ENCODE measurements at places on chromosomes 4 and X.

DNA sequence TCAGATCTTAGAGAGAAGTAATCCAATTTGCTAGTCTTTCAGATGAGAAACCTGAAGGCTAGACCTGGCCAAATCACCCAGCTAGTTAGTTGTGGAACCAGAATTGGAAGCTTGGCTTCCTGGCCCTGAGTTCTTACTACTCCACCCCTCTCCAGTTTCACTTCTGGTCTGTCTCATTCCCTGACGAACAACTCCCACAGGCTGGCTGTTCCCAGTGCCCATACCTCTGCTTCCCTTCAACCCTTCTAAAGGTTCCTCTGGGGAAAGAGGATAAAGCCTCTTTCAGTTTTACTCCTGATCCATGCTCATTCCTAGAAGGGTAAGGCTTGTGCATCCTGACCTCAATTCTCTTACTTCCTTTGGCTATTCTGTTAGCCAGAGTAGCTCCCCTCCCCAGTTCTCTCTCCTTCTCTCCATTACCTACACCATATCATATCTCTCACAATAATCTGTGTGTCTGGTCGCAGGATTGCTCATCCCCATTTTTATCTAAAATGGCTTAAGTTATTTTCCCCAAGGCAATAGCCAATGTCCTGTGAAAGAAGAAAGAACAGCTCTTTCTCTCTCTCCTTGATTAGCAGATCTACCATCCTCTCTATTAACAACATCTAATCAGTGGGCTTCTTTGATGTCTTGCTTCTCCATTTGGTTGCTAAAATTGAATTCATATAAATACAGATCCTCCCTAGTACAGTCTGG lies 155.0 kb upstream of the MAOA start:
- no peak for DNase-seq

- no peak for DNase-seq
Measured at GRCh38 chrX:51954592-51954991, 61.2 kb downstream of the MAGED1 start.

DNA sequence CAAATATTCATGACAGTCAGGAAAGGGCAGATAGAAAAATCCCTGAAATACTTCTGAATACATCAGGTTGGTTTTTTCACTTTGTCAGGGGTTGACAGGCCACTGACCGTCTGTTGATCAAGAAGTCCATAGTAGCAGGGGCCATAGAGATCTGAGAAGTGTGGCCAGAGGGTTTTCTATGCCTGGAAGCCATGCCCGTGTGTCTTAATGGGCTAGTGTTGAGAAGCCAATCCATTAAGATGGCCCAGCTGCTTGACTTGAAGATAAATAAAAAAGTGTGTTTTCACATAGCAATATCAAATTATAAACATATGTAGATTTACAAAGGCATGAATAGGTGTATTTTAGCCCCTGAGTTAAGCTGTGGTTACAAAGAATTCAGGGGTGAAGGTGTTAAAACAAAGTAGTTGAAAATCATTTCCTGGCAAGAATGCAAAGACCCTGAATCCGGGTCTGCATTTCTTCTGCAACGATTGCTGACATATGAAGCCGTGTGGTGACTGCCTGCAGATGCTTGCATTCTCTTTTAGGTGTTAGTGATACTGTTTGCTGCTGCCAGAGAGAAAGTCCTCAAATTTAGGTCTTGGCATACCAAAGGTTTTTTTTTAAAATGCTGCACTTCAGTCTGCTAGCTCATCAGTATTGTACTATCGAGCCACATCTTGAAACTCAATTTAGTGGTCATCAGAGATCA lies 9.3 kb upstream of the LIMCH1 start:
- no peak for DNase-seq

DNA sequence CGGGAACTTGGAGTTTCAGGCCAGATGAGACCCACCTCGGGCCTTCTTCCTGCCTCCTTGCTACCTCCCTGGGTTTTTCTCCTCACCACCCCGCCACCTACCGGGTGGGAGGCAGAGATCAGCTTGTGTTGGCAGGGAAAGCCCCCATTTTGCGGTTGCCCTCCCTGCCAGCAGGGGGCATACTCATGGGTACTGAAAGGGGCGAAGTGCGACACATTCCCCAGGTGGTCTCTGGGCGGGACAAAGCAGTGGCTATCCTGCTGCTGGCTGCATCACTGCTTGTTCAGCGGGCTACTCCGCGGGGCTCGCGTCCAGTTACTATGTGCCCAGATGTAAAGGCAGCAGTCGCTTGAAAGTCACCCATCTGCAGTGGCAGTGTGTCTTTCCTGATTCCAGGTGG lies 330.3 kb downstream of the PDHA2 start:
- DNase-seq: no peak

- DNase-seq: peak; percentile 17
Measured at GRCh38 chrX:75156531-75156945, 455 bp upstream of the ABCB7 start.

GRCh38 chrX:51215266-51215665 lies 117.4 kb upstream of the NUDT10 start:
- peak; percentile 1 for DNase-seq

- no peak for DNase-seq
Measured at GRCh38 chr4:28686618-28687017, 1826.0 kb downstream of the STIM2 start.

- DNase-seq: no peak
Measured at GRCh38 chr4:118921786-118922185, 33.1 kb downstream of the SYNPO2 start.

GRCh38 chr4:87895964-87896621 lies 63.3 kb downstream of the MEPE start:
- no peak for DNase-seq

- no peak for DNase-seq
Measured at GRCh38 chrX:97367125-97367524, 483.4 kb downstream of the RPA4 start.

- no peak for DNase-seq
Measured at GRCh38 chrX:2228536-2228935, 272.2 kb downstream of the DHRSX start.

DNA sequence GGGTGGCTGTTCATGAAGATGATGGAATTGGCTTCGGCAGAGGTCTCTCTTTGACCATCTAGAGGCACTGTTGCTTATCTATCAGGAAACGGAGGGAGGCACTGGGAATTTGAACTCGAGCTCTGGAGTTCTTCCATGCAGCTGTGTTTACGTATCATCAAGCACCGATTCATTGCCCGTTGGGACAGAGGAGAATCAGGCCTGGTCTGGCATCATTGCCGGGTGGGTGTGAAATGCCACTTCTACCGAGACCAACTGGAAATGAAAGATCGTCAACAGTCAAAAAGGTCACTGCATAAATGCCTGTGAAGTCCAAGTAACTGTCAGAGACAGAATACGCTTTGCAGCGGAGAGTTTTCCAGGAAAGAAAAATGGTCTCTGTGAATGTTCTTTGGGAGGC lies 166.9 kb downstream of the ASMT start:
- no peak for DNase-seq

DNA sequence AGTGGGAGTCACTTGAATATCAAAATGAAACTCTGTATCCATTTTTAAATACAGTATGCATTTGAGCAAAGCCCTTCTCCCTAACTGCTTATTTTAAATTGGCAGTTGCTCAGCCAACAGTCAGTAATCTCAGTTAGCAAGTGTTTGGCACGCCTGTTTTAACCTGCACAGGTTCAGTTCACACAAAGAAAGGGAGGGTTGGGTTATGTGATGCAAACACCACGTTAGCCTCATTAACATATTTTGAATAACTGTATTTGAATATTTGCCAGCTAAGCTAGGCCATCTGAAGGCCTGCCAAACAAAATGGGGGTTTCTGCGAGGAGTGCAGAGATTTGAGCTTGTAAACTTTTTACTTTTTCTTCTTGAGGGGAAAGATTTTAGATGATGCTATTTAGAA lies 19.8 kb downstream of the GAB1 start:
- no peak for DNase-seq

- DNase-seq: no peak
Measured at GRCh38 chr4:64598066-64598465, 188.8 kb upstream of the TECRL start.

- peak; percentile 89 for DNase-seq
Measured at GRCh38 chr4:158020734-158021346, 152.0 kb downstream of the GASK1B start.

DNA sequence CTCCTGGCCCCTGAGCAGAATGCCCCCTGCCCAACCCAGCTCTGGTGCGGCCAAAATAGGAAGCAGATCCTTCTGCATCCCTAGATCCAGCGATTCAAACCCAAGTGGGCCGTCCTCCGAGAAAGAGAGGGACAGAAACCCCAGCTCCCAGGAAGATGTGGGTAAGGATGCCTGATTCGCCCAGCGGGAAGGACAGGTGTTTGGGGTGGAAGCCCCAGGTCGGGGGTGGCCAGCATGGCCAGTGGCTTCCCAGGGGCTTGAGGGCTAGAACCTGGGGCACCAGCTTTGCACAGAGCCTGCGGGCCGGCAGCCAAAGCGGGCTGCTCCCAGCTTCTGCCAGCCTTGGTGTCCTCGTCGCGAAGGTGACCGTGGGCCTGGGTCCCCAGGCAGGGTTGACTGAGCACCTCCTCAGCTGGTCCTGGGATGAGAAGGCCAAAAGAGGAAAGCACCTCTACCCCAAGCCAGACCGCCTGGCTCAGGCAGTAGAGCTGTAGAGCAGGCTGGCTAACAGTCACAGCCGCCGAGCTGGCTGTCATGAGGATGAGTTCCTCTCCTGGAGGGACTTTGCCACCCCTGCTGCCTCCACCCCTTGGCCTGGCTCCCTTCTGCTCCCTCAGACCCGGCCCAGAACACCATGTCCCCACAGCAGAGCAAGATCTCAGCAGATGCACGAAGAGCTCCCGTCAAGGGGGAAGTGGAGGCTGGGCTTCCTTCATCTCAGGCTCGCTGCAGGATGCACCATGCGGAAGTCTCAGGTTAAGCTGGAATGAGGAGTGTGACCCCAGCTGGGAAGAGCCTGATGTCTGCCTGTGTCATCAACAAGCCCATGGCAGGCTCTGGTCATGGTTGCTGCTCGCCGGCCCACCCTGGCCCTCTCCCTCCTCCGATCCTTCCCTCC lies 59.9 kb downstream of the CPZ start:
- DNase-seq: no peak

DNA sequence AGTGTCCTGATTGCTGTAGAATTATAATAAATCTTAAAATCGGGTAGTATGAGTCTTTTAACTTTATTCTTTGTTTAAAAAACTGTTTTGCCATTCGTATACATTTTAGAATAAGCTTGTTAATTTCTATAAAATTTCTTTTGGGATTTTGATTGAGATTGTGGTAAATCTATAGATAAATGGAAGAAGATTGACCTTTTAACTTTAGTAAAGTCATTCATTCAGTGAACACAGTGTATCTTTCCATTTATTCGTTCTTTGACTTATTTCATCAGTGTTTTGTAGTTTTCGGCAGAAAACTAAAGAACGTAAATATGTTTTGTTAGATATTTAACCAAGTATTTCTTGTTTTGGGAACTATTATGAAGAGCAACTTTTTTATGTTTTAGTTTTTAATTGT lies 38.9 kb downstream of the DRD5 start:
- DNase-seq: no peak

DNA sequence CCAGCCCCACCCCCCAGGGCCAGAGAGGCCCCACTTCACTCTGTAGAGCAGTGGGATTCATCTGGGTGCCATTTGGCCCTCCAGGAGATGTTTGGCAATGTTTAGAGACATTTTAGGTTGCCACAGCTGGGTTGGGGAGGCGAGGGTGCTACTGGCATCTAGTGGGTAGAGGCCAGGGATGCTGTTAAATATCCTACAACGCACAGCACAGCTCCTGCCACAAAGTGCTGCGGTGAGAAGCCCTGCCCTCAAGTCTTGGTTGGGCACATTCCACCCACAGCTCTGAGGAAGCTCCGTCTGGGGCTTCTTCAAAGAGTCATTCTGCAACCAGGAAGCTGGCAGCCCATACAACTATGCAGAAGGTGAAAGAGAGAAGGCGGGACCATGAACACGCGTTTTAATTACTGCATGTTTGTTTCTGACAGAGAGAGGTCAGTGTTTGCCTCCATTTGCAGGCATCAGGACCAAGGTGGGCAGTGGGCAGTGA lies 48.1 kb upstream of the FAM9C start:
- no peak for DNase-seq

GRCh38 chrX:9503261-9503660 lies 38.4 kb downstream of the TBL1X start:
- DNase-seq: no peak

DNA sequence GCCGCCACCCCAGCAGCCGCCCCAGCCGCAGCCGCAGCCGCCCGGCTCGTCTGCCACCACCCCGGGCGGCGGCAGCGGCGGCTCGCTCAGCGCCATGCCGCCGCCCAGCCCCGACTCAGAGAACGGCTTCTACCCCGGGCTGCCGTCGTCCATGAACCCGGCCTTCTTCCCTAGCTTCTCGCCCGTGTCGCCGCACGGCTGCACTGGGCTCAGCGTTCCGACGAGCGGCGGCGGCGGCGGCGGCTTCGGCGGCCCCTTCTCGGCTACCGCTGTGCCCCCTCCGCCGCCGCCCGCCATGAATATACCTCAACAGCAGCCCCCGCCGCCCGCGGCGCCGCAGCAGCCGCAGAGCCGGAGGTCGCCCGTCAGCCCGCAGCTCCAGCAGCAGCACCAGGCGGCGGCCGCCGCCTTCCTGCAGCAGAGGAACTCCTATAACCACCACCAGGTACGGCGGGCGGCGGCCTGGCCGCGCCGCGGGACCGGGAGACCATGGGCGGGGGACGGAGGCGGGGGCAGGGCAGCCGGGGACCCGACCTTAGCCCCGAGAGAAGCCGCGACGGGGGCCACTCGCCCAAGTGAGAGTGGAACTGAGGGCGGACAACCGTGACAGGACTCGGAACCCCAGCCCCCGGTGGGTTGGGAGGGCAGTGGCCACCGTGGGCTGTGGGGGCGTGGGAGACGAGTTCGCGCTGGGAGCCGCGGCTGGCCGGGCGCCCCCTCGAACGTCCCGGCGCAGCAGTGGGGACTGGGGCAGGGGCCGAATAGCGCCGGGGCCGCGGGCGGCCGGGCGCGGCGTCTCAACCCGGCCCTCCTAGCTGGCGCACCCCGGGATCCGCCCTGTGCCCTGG lies 1.8 kb downstream of the CPEB2 start:
- DNase-seq: peak; percentile 45

DNA sequence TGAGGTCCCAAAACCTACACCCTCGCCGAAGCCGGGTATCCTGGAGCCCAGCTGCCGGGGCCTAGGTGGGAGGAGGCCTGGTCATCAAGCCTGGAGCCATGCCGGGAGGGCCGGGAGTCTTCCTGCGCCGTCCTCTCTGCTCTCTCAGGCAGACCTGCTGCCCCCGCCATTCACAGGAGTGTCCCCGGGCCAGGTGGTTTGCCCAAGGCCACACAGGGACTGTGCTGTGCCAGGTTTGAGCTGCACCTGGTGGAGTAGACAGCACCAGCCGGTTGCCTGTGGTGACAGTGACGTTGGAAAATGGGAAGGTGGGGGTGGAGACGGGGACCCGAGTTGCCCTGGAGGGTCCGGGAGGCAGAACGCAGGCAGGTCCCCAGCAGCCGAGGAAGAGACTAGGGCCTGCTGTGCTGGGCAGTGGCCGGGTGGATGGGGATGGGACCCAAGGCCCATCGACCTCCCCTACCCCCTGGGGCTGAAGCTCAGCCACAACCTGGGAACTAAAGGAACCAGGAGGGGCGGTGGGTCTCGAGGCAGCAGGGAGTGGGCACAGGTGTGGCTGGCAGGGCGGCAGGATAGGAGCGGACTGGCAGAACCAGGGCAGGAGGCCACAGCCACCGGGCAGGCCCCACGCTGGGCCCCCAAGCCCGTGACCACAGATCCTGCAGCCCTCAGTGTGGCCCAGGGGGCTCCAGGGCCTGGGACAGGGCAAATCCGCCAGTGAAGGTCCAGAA lies 9.5 kb downstream of the DOK7 start:
- no peak for DNase-seq

Data from dermis microvascular lymphatic vessel endothelial cell (primary cell).